ENCODE measurements at places on chromosomes 2 and 18.

- DNase-seq, result no peak
Observed at GRCh38 chr2:98804736-98805135, 73.8 kb upstream of the MGAT4A start.

GRCh38 chr2:144849612-144850011 lies 329.7 kb upstream of the ZEB2 start:
- DNase-seq, result no peak

DNA sequence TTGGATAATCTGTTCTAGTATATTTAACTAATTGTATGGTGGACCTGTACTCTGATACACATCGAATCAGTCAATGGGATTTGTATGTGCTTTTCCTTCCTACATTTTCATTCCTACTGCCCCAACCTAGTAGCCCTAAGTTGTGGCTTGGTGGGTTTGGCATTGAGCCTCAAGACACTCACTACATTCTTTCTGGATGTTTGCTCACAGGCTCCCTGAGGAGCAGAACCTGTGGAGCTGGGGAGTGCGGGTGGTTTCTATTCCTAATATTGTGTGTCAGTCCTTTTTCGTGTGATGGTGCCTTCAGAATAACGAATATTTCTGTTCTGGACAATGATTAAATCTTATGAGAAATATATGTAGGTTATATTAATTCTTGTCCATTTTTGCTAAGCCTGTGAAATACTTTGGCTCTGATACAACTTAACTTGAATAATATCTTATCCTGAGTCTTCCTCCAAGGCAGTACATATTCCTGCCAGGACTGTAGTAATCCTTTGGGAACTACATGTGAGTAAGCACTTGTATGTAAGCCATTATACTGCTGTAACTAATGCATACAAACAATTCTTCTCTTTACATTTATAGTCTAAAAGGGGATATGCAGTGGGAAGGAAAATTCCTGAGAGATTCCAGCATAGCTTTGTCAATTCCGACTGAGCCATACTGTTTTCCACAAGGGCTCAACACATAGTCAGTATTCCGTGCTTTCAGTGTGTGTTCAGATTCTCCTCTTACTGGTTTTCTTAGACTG lies 150.6 kb downstream of the AGPS start:
- DNase-seq, result peak; percentile 89

DNA sequence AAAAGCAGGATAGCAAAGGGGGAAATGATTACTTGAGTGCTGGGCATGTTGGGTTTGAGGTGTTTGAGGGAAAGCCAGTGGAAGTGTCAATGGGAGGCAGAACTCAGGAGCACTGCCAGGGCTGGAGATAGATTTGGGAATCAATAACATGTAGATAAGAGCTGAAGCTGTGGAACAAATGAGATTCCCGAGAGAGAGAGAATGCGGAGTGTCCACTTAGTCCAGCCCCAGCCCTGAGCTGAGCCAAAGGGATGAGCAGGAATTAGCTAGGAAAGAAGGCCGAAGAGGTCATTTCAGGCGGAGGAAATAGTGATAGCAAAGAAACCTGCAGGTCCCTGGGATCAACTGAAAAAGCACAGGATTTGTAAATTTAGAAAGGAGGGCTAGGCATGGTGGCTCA lies 21.2 kb upstream of the YES1 start:
- no peak for DNase-seq

DNA sequence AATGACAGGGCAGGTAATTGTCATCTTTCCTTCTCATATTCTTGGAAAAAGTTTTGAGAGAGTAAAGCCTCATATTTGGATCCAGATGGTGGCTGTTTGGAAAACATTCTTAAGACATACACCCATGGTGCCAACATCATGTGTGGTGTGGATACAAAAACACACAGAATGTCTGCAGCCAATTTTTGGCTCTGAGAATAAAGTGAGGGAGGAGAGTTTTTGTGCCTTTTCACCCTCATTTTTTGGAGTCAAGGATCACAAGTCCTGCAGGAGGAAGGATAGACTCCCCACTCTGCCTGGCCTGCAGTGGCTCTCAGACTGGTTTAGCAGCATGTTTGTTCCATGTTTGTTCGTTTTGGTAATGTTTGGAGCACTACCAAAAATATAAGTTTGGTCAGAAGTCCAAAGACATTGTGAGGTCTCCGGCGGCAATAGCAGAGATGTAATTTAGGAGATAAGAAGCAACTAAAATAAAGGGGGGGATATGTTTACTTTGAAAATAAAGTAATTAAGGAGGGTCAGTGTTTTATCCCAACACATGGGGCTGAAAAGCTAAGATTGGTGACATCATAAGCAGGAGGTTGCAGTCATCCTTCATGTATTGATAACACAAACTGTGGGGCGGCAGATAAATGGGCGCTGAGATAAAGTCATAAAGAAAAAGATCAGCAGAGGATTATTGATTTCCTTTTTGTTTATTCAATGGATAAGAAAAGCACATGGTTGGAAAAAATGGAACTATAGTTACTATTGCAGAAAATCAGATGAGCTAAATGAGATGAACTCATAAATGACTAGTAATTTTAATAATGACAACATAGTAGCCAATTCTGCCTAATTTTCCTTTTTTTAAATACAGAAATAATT lies 655 bp downstream of the NOSTRIN start:
- no peak for DNase-seq

- no peak for DNase-seq
Observed at GRCh38 chr2:149926149-149926548, 338.6 kb upstream of the MMADHC start.

GRCh38 chr2:25506226-25506625 lies 164.5 kb upstream of the DNMT3A start:
- no peak for DNase-seq

DNA sequence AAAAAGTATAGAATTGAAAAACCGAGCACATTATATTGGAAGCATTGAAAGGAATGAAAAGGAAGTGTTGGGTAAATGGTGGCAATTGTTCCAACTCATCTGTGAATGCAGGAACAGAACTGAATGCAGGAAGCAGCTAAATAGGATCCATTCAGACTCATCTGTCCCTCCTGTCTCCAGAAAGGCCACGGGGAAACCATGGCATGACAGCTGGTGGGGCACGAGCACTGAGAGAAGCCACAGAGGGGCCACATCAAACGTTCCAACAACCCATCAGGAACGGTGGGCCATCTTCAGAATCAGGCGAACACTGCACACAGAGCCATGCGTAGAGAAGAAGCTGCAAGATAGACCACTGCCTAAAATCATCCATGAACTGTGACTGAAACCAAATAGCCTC lies 138.5 kb upstream of the SLC35G4 start:
- peak; percentile 81 for DNase-seq

GRCh38 chr18:9095297-9096006 lies 7.0 kb upstream of the NDUFV2 start:
- no peak for DNase-seq

GRCh38 chr18:13915995-13916431 lies 677 bp upstream of the MC2R start:
- DNase-seq, result no peak

GRCh38 chr2:96962567-96963203 lies 23.7 kb downstream of the FAM178B start:
- peak; percentile 70 for DNase-seq

DNA sequence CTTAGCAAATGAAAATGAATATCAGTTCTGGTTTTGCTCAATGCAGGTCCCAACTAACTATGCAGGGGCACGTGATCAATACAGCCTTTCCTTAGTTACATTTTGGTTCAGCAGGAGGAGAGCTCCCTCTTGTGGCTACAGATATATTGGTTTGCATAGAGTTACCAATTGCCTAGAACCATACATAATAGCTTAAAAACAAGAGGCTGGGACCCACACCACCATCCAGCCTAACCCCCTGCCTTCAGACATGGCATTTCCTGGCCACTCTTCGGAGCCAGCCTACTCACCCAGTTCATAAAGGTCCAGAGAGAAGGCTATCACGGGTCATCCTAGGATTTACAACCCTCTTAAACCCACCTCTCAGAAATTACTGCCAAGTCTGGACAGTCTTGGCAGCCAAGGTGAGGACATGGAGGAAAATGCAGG lies 10.5 kb downstream of the CCDC93 start:
- DNase-seq, result peak; percentile 73

Measured in foreskin melanocyte (primary cell).